ENCODE measurements at places on chromosomes 4 and X.

- DNase-seq: no peak
These were observed 559 bp upstream of the PCDH18 start for GRCh38 chr4:137532869-137533236.

- DNase-seq: peak; percentile 65
These were observed 59.2 kb downstream of the SLC7A11 start for GRCh38 chr4:138182838-138183426.

DNA sequence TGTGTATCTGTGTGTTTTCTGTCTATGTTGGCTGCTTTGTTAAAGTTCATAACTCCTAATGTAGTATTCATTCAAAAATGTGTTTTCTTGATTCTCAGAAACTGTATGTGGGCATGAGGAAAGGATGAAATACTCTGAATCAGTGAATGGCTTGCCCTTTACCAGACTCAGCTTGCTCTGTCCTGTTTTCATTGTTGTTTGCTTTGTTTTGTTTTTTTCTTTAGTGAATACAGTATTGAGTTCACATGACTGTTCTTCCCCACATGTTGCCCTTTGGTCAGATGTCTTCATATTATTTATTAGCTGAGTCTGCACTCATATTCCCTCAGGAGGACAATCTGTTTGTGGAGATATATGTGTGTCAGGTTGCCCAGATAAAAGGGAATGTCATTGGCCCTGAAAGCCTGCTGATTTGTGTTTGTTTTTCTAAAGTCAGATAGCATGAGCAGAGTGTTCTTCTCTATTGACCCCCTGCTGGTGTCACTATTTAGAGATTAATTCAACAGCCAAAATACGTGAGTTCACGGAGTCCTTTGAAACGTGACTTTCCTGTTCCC lies 1184.4 kb downstream of the RPA4 start:
- DNase-seq: no peak

- no peak for DNase-seq
These were observed 177.7 kb downstream of the LDB2 start for GRCh38 chr4:16720761-16721160.

- no peak for DNase-seq
These were observed 114.3 kb upstream of the HS3ST1 start for GRCh38 chr4:11542952-11543351.

DNA sequence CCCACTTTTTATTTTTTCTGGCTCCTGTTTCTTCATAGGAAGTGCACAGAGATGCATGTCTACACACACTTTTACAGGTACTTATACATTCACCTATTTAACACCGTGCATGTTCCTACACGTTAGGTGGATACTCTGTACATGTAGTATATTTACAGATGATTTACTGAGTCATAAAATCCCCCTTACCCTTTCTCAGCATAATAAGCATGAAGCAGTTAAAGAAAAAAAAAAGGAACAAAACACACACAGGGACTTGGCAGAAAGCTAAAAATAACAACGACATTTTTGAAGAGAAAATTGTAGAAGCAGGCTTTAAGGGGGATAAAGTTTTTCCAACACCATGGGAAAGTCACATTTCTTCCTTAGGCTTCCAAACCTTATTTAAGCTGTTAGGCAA lies 96.4 kb upstream of the IQCM start:
- DNase-seq: no peak

- no peak for DNase-seq
These were observed 11.6 kb downstream of the ENAM start for GRCh38 chr4:70640192-70640591.

DNA sequence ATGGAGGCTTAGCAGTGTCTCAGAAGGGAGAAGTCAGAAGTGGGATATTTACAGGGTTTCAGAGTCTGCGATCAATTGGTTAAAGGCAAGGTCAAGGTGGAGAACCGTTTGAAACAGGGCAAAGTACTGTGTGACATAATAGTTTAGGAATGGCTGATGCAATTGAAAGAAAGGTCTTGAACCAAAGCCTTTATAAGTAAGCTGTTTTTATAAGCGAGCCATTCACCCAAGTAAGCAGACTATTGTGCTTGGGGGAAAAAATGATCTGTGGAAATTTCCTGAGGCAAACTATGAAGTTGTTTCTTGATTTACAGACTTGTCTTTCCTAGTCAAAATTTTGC lies 327.3 kb downstream of the CAMK2D start:
- no peak for DNase-seq

GRCh38 chr4:108146819-108147218 lies 21.9 kb downstream of the LEF1 start:
- DNase-seq: no peak

DNA sequence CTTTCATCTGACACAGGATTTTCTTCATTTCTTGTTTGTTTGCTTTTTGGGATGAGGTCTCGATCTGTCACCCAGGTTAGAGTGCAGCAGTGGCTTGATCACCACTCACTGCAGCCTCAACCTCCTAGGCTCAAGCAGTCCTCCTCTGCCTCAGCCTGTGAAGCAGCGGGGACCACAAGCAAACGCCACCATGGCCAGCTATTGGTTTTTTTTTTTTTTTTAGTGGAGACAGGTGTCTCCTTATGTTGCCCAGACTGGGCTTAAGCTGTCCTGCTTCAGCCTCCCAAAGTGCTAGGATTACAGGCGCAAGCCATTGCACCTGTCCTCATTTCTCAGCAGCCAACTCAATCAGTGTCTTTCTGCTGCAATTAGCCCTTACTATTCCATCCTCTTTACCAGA lies 10.3 kb downstream of the SPRY1 start:
- DNase-seq: no peak

DNA sequence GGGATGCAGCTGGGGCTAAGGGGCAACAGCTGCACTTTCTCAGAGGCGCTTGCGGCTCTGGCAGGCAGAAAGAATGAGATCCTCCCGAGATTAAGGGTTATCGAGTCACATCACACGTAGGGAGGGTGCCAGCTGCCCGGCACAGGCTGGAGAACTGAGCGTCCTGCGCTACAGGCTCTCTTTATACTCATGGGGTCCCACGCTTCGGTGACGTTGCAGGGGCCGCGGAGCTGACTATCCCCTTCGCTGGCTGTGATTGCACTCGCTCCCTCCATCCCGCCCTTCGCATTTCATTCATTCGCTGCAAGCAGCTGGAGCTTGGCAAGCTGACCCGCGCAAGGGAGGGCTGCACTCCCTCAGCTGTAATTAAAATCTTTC lies at the start of gene TACR3:
Gene TACR3, minus strand, starts transcription at position 156 of the 378 bp plus-strand sequence. CDS start 310 bp downstream, outside the sequence.
- DNase-seq: no peak

- no peak for DNase-seq
These were observed 34.5 kb upstream of the KDR start for GRCh38 chr4:55159851-55160250.

DNA sequence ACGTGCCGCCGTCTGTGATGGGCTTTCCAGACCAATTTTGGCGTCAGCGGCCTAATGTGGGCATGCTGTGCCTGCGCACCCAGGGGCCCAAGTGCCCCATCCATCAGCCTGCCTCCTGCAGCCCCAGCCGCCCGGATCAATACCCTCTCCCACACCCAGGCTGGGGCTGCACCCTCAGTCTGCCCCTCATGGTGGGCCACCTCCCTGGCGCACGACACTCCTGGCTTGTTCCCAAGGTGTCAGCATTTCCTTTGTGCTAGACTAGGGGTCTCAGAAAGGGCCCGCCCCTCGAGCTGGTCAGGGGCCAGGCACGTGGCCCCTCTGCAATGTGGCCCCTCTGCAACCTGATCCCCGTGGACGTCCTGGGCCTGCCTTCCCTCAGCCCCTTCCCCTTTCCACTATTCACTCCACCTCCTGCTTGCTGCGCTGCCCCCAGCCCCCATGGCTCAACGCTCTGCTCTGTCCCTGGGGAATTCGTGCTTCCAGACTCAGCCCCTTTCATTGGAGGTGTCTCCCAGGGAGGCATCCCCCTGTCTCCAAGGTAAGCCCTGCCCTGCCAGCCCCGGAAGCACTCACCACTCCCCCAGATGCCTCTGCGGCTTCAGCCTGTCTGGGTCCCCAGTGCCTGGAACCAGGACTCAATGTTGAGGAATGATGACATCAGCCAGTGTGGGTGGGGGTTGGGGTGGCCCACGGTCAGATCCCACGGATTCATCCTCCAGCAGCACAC lies 130.8 kb downstream of the HMX1 start:
- DNase-seq: no peak

DNA sequence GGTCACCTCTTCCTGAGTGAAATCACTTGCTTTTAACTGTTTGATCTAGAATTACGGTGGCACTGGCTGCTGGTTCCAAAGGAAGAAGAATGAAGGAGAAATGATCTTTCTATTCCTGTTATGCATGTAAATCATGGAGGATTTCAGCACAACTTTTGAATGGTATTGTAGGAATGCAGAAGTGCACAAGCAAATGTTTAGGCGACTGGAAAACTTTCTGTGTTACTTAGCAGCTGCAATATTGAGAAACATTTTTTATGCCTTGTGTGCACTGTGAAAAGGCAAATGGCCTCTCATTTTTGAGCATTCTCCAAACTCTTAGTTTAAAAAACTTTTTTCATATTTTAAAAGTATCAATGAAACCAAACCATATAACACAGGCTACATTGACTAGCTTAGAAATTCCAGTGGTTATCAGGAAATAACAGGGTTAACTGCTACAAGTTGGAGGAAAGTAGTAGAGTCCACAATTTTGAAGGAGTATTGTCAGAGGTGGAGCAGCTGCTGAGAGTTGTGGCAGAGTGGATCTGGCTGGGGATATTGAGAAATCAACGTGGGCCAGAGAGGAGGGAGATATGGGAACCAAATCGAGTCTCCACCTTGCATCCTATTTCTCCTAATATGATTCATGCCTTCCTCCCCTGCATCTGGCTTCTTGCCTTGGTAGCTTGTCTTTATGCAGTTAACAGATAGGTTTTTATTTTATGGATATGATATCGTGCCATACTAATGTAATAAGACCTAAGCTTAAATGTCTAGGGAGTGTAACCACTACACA lies 32.0 kb upstream of the FHL1 start:
- no peak for DNase-seq

DNA sequence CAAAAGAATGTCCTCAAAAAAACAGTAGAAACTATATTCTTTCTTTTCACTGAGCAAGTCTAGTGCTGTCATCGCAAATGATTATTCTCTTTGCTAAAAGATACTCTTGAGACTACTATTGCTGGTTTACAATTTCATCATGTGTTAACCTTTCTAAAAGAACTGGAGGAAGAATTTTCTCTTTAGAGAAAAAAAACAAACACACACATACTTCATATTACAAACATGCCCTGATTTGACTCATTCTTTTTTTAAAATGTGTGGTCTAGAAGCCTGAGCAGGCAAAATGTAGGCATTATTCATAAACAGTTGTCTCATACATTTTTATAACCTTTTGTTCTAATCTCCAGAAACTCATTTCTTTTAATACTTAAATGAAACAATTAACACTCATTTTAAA lies 60.6 kb upstream of the FAT4 start:
- no peak for DNase-seq

DNA sequence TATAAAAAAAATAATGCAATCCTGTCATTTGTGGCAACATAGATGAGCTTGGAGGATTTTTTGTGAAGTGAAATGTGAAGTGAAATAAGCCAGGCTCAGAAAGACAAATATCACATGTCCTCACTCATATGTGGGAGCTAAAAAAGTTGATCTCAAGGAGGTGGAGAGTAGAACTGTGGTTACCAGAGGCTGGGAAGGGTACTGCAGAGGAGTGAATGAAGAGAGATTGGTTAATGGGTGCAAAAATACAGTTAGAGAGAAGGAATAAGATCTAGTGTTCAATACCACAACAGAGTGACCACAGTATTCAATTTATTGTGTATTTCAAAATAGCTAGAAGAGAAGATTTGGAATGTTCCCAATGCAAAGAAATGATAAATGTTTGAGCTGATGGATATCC lies 13.4 kb upstream of the ZCCHC18 start:
- no peak for DNase-seq

DNA sequence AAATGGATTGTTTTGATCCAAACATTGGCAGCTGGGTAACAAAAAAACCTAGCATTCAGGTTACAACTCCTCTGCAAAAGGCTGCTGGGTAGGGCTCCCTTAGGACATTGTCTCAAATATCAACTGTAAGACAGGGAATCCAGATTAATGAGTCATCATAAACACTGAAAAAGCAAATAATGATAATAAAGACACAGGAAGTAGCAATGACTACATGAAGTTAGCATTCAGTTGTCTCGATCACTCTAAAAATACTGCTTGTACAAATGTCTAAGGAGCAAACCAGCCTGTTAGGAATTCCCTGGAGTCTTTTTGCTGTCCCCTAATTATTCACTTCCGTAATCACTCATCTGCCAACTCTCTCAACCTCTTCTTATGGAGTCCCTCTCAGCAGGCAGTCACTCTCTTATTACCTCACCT lies 259.2 kb downstream of the GPC3 start:
- no peak for DNase-seq

DNA sequence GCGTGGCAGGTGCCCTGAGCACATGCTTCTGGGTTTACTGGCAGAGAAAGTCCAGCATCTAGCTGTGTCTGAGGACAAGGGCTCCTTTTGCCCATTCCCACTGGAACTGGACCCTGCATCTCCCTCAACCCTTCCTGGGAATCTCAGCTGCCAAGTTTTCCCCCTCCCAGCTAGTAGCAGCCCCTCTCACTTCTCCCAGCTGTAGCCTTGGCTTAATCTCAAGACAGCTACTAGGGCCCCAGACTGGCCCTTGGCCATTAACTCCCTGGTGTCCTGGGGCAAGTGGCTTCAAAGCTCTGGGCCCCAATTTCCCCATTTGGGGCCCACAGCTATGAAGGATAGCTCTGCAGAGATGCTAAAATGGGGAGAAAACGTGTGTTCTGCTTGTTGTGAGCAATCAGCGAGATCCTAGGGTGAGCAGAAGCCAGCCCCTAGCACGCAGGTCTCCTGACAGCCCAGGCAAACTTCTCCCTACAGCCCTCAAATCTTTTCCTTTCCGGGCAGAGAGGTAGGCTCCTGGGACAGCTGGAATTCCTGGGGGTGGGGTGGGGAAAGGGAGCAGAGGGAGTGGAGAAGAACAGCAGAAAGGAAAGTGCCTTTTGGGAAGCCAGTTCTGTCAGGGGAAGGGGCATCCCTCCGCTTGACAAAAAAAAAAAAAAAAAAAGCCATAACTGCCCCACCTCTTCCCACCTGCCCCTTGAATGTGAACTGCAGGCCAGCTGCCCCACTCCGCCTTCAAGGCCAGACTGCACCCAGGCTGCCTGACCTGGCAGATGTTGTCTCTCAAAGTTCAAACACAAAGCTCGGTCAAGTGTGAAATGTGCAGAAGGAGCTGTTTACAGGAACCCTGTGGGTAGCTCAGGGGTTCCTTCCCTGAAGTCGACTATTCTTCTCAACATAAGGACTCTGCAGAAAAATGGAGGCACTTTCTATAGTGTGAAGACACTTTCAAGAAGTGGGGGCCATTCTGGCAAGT lies 16.6 kb downstream of the FGD1 start:
- no peak for DNase-seq

- DNase-seq: no peak
These were observed 745.1 kb upstream of the TENM3 start for GRCh38 chr4:181498148-181498547.
